ENCODE measurements at places on chromosomes 6 and 20. TPM values are rescaled to one million over a fixed set of nuclear protein-coding genes. Genes with fewer than 3 reads are reported as not detected.
A peak's percentile ranks its signal among the peaks of the same experiment; 100 is the strongest.

- no peaks in the 10 kb centered on the region for H3K27me3 ChIP-seq
- DNase-seq = no peak
- H3K27ac ChIP-seq = no peak overlapping the region
- H3K36me3 ChIP-seq = no peaks in the 10 kb centered on the region
- no peak overlapping the region for H3K4me3 ChIP-seq
Measured at GRCh38 chr6:1240766-1241318, 71.1 kb upstream of the FOXQ1 start.

DNA sequence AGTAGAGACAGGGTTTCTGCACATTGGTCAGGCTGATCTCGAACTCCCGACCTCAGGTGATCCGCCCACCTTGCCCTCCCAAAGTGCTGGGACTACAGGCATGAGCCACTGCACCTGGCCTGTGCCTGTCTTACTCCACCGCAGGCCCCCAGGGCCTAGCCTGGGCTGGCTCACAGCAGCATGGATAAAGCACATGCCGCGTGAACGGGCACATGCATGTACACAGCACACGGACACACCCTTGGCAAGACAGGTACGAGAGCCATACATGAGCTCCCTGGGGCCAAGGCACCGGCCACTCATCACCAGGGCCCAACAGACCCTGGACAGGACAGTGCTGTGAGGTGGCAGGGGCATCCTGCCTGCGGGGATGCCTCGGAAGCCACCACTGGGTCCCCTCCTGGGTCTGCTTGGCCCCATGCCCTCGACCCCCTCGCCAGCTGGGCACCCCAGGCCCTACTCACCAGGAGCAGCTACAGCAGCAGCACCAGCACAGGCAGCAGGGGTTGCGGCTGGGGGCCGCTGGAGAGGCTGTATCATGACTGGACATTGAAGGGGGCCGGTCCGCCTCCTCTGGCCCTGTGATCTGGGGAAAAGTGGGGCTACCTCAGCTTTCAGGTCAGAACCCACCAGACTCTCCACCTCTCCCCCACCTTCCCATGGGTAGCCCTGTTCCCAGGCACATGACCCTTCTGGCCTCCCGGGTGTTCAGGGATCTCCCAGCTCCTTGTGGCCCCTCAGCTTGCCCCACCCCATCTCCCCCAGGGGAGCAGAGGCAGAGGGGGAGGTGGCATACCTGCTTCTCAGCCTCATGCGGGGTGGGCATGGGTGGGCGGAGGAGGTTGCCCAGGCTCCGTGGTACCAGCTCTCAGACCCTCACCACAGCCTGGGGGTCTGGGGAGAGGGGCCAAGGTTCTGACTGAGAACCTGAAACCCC lies 3.0 kb downstream of the RGS19 start:
- no peak overlapping the region for H3K4me3 ChIP-seq
- H3K36me3 ChIP-seq = no peaks in the 10 kb centered on the region
- no peak for DNase-seq

GRCh38 chr6:80605165-80605989 lies 498.9 kb downstream of the BCKDHB start:
- H3K27ac ChIP-seq = no peak overlapping the region
- H3K4me3 ChIP-seq = no peak overlapping the region
- no peaks in the 10 kb centered on the region for H3K27me3 ChIP-seq
- H3K36me3 ChIP-seq = no peaks in the 10 kb centered on the region
- no peaks in the 10 kb centered on the region for H3K4me1 ChIP-seq

DNA sequence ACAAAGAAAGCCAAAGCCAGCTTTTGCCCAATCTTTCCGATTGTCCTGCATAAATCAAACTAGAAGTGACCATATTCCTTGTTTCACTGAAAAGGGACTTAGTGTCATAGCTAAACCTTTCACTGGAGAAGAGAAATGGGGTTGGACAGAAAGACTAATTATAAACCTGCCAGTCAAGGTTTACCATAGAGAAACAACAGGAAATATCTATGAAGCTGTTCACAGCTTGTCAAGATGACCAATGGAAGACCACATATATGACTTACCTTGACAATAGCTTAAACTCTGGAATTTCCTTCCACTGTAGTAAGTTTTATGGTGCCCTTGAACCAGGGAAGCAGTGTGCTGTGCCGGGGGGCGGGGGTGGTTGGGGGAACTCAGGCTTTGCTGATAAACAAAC lies 107.7 kb upstream of the PHACTR1 start:
- no peak overlapping the region for H3K27ac ChIP-seq
- H3K27me3 ChIP-seq = no peaks in the 10 kb centered on the region
- H3K36me3 ChIP-seq = no peaks in the 10 kb centered on the region

DNA sequence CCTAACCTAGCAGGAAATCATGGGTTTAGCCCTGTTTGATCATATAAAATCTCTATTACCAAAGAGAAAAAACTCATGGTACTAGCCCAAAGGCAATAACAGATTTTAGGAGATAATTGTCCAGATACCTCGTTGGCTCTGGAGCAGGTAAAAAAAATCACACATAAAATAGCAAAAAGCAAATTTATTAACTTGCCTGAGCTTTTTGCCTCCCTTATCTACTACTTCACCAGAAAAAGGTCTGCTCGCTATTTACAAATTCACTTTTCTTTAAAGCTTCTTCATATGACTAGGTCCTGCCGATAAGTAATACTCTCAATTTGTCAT lies 82.4 kb downstream of the GJA10 start:
- H3K4me3 ChIP-seq = no peak overlapping the region
- H3K27ac ChIP-seq = no peak overlapping the region
- no peaks in the 10 kb centered on the region for H3K36me3 ChIP-seq
- no peak for DNase-seq
- no peaks in the 10 kb centered on the region for H3K27me3 ChIP-seq

- no peaks in the 10 kb centered on the region for H3K4me1 ChIP-seq
- no peak for DNase-seq
- H3K36me3 ChIP-seq = no peaks in the 10 kb centered on the region
- H3K27ac ChIP-seq = no peak overlapping the region
- no peaks in the 10 kb centered on the region for H3K27me3 ChIP-seq
Measured at GRCh38 chr6:133591275-133591674, 297.6 kb upstream of the TCF21 start.

The LHFPL5 gene
- not detected for total RNA-seq

GRCh38 chr6:6655805-6656251 lies 67.3 kb downstream of the LY86 start:
- H3K4me3 ChIP-seq = no peak overlapping the region
- 0 out of 2 replicates have a peak, but pooled peaks cover 3% of the 10 kb centered on the region for H3K4me1 ChIP-seq
- peaks cover 11% of the 10 kb centered on the region for H3K27me3 ChIP-seq
- DNase-seq = no peak
- no peak overlapping the region for H3K27ac ChIP-seq
- H3K36me3 ChIP-seq = no peaks in the 10 kb centered on the region

- no peak overlapping the region for H3K4me3 ChIP-seq
- DNase-seq = no peak
- H3K36me3 ChIP-seq = no peaks in the 10 kb centered on the region
Measured at GRCh38 chr20:49510562-49511122, 28.2 kb upstream of the KCNB1 start.

GRCh38 chr20:20386192-20386591 lies 18.3 kb downstream of the INSM1 start:
- no peaks in the 10 kb centered on the region for H3K27me3 ChIP-seq
- no peak overlapping the region for H3K4me3 ChIP-seq
- H3K36me3 ChIP-seq = no peaks in the 10 kb centered on the region
- no peak overlapping the region for H3K27ac ChIP-seq
- H3K4me1 ChIP-seq = no peaks in the 10 kb centered on the region

DNA sequence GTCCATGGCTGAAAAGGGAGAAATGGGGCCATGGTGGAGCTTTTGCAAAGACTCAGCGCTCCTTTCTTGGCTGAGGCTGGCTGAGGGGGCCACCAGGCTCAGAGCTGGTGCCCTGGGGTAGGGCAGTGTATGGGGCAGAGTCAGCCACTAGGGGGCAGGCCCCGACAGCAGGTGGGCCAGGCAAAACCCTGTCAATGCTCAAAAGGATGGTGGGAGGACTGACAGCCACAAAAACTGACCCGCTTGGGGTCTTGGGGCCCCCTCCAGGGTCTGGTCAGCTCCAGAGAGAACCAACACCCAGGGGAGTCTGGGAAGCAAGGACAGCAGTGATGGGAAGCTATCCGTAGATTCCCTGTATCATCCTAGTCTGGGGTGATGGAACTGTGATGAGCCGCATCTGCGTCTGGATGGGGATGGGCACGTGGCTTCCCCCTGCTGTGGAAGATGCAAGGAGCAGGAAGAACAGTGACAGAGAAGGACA lies 306.9 kb downstream of the DHX35 start:
- no peak overlapping the region for H3K27ac ChIP-seq
- no peaks in the 10 kb centered on the region for H3K4me1 ChIP-seq
- H3K36me3 ChIP-seq = no peaks in the 10 kb centered on the region
- H3K27me3 ChIP-seq = no peaks in the 10 kb centered on the region
- peak; percentile 75 for DNase-seq
- no peak overlapping the region for H3K4me3 ChIP-seq

GRCh38 chr6:36419310-36419709 lies 23.3 kb downstream of the PXT1 start:
- H3K27ac ChIP-seq = no peak overlapping the region
- no peak overlapping the region for H3K4me3 ChIP-seq
- H3K27me3 ChIP-seq = no peaks in the 10 kb centered on the region
- no peak for DNase-seq

The CD109 gene
- total RNA-seq = 5.3 TPM

The SLCO4A1 gene
- total RNA-seq = 38.3 TPM

- no peaks in the 10 kb centered on the region for H3K36me3 ChIP-seq
- H3K27me3 ChIP-seq = no peaks in the 10 kb centered on the region
- H3K4me1 ChIP-seq = 0 out of 2 replicates have a peak, but pooled peaks cover 5% of the 10 kb centered on the region
- no peak overlapping the region for H3K27ac ChIP-seq
- H3K4me3 ChIP-seq = no peak overlapping the region
Measured at GRCh38 chr6:135230711-135231468, 49.8 kb downstream of the MYB start.

DNA sequence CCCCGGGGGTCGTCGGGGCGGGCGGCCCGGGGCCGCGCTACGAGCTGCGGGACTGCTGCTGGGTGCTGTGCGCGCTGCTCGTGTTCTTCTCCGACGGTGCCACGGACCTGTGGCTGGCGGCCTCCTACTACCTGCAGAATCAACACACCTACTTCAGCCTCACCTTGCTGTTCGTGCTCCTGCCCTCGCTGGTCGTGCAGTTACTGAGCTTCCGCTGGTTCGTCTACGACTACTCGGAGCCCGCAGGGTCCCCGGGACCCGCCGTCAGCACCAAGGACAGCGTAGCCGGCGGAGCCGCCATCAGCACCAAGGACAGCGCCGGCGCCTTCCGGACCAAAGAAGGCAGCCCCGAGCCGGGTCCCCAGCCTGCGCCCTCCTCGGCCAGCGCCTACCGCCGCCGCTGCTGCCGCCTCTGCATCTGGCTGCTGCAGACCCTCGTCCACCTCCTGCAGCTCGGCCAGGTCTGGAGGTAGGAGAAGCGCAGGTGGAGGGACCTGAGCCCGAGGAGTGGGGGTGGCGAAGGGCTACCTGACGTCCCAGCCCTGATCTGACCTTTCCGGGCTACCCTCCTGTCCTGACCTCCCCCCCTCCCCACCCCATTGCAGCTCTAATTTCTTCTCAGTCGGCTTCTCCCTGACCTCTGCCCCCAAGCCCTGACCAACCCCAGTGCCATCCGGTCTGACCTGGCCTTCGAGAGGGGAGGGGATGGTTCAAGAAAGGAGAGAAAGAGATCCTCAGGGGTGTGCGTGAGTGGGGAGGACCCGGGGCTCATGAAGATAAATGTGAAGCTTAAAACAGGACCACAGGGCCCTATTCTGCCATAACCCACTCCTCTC lies 558 bp downstream of the XKR7 start:
- H3K27ac ChIP-seq = no peak overlapping the region
- H3K4me1 ChIP-seq = peaks cover 33% of the 10 kb centered on the region
- H3K4me3 ChIP-seq = peak overlapping the region; percentile 98

DNA sequence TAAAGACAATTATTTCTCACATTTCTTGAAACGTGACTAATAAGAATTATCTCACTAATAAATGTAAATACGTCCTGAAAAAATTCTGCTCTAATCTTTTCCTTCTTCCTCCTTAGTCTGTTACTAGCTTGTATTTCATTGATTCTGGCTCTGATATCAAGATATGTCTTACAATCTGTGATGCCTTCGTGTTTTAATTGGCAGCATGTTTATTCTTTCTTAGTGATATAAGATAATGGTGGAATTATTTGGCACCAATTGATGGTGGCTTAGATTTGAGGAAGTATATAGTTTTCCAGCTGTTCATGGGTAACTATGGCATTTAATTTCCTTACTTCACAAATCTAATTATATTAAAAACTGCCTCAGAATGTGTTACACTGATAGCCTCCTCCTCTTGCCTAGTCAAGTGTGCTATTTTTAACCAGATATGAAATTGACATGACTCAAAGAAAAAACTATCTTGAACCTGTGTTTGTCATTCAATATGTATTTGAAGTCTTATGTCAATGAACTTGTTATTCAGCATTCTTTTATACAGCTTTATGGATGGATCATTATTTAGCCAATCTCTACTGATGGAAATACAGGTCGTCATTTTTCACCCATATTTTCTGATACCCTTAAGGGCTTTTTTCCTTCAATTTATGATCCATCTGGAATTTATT lies 5.3 kb downstream of the CCNC start:
- 0 out of 2 replicates have a peak, but pooled peaks cover 7% of the 10 kb centered on the region for H3K4me1 ChIP-seq
- no peaks in the 10 kb centered on the region for H3K27me3 ChIP-seq
- no peak overlapping the region for H3K27ac ChIP-seq

- peak; percentile 91 for DNase-seq
- peak overlapping the region; percentile 87 for H3K27ac ChIP-seq
- H3K27me3 ChIP-seq = no peaks in the 10 kb centered on the region
- no peak overlapping the region for H3K4me3 ChIP-seq
Measured at GRCh38 chr6:108589244-108589791, 28.6 kb downstream of the FOXO3 start.

DNA sequence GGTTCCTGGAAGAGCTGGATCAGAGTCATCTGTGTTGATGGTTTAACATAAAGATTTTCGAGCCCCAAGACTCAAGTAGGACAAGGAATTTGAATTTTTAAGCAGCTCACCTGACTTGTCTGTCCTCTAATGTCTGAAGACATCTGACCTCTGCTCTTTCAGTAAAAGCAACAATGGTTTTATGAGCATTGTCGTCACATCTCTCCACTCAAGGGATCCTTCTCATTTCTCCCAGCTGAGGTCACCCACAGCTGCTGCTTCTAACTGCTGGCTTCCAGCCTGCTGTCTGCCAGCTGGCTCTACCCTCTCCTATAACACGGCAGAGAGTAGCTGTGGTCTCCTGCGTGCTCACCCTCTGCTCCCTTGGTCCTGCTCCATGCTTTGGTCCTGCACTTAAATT lies 24.7 kb upstream of the HDAC2 start:
- no peaks in the 10 kb centered on the region for H3K27me3 ChIP-seq
- no peaks in the 10 kb centered on the region for H3K36me3 ChIP-seq
- peak; percentile 37 for DNase-seq
- H3K4me3 ChIP-seq = no peak overlapping the region
- no peak overlapping the region for H3K27ac ChIP-seq
